Right ventricle myocardium superior (tissue), 1 donor: ENCODE measurements at places on chromosomes 13 and 19. TPM values are rescaled to one million over a fixed set of nuclear protein-coding genes. Genes with fewer than 3 reads are reported as not detected.

ZNF284 gene
- 1.6 TPM for total RNA-seq

ATP8A2 gene
- total RNA-seq: 0.05 TPM

ADAMTS10 gene
- total RNA-seq: 9.1 TPM

CDX2 gene
- not detected for total RNA-seq

LAIR1 gene
- 6.3 TPM for total RNA-seq

ACP7 gene
- total RNA-seq: not detected

ADGRE1 gene
- 0.24 TPM for total RNA-seq

- DNase-seq: no peak
These were observed 671.5 kb upstream of the PCDH20 start for GRCh38 chr13:62087124-62087523.

DNA sequence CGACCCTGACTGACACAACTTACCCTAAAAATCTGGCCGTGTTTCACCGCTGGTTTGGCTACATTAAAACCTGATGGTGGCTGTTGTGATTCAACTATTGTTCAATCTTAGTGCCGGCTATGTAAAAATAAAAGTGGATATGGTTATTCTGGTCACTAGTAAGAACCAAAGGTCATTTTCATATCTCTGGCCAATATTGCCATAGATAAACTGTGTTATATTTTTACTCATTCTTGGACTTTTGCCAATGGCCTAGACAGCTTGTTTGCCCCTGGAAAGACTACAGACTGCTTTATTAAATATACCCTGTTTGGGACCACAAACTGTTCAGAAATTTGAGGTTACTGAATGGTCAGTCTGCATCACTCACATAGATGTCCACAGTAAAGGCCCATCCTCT, 258.5 kb upstream of the KLHL1 start:
- DNase-seq: no peak

- DNase-seq: no peak
These were observed 260.0 kb upstream of the DACH1 start for GRCh38 chr13:72127031-72127430.

GRCh38 chr19:45560686-45561085, 23.9 kb downstream of the OPA3 start:
- DNase-seq: no peak

GRCh38 chr13:92463134-92463533, 763.5 kb upstream of the GPC6 start:
- DNase-seq: no peak

DNA sequence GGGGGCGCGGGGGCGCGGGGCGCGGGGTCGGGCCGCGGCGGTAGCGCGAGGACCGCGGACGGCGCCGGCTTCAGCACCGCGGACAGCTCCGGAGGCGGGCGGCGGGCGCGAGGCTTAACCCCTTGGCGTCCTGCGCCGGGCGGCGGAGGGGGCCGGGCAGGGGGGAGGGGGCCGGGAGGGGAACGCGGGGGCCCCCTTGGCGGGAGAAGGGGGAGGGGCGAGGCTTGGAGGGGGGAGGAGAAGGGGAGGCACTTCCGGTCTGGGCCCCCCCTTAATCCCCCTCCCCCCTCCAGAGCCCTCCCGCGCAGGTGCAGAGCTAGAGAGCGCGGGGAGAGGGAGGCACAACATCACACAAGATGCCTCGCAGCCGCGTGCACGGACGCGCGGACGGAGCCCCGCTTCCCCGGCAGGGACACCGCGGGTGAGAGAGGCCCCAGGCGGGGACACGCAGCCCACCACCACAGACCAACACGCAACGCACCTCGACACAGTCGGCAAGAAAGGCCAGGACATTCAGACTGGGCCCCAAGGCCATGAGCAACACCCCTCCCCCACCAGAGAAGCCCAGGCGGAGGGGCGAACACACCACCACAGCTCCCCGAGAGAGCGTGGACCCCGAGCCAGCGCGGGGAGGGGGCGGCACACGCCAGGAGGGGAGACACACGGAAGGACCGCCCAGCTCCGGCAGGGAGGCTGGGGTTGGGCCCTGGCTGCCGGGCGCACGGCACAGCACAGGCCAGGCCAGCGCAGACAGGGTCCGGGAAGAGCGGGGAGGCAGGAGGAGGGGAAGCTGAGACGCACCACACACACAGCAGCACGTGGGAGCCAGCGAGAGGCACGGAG, 24.1 kb downstream of the SHANK1 start:
- DNase-seq: no peak

DNA sequence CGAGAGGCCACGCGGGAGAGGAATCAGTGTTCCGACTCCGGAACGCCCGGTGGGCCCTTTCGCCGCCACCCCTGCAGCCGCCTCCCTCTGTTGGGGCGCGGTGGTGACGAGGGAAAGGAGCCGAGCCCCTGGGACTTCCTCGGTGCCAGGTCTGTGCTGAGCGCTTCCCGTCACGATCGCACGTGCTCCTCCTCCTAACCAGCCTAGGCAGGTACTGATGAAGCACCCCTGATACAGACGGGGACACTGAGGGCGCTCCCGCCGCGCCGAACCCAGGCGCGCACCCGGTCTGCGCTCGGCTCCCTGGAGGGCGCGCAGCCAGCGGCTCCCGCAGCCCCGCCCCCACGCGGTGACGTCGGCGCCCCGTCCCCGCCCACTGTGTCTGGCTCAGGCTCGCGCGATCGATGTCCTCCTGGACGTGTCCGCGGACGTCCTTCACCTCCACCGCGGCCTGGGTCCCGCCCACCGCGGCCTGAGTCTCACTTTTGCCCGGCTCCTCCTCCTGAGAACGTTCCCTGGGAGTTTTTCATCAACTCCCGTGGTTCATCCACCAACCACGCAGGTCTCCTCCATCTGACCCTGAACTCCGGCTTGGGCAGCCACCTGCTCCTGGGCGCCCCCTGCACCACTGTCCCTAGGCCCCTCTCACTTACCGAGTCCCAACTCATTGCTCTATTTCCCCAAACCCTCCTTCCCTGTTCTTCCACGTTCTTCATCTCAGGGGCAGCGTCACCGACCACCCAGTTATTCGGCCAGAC, 2.6 kb upstream of the KLK15 start:
- DNase-seq: peak; percentile 75

GRCh38 chr19:15368051-15368632, 11.4 kb downstream of the AKAP8 start:
- DNase-seq: no peak

DNA sequence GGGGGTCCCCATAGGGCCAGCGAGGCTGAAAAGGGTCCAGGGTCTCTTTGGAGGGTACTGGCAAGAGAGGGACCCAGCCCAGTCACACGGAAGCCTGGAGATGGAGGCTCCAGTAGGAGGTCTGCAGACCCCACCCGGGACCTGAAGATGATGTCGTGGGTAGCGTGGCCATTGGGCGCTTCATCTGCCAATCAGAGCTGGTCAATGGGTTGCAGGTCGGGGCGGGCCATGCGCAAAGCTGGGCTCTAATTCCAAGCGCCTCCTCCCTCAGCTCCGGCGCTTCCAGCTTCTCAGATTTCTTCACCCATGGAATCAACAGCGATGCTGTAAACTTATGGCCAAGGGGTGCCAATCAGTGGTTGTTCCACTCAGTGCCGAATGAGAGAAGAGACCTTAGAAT, 10.9 kb downstream of the SIGLEC12 start:
- DNase-seq: no peak
